AG09309 (cell line): ENCODE measurements at places on chromosomes 5 and 9.

DNA sequence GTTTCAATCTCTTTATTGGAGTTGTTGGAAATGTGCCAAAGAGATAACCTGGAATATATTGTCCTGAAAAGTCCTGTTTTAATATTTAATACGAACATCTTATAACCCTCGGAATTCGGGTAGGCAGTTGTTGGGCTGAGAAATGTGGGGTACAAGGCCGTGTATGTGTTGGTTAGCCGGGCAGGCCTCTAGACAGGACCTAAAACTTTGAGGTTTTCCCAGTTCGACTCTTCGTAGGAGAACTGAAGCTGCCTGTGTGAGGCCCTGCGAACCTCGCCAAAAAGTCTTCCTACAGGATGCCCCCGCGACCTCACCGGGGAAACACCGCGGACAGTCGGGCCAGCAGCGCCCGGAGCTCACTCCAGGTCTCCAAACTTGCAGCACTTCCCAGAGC is 583 bp upstream of the TJP2 start:
- DNase-seq: no peak

GRCh38 chr5:88688156-88688983 is 194.6 kb downstream of the MEF2C start:
- DNase-seq: no peak

DNA sequence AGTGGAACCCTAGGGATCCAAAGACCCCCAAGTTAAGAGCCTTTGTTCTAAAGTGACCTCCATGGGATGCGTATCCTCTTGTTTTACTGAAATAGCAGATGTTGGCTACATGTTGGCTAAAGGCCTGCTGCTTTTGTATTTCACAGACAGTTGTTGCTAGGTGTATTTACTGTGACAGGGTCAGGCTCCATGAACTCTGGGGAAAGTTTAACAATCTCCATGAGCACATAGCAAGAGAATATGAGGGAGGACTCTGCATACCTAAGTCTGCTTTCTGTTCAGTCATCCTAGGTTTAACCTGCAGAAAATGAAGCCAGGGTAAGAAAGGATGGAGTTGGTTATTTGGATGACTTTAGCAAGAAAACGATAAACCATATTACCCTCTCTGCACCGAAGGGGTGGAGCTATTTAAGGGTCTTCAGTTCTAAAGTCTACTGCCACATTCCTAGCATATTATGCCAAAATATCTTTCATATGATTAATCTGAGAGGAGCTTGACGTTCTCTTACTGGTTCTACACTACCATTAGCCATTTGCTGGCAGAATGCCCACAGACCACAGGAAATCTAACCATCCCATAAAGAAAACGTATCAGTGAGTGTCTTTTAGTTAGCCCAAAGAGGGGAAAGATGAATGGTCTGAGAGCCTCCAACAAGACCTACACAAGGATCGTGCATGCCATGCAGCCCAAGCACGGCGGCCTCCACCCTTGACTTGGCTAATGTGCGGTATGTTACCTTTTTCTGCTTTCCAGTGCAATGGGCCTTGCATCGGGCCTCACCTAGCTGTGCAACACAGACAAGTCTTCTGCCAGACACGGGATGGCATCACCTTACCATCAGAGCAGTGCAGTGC is 127.8 kb downstream of the SAXO1 start:
- no peak for DNase-seq

GRCh38 chr5:15383469-15383868 is 116.5 kb upstream of the FBXL7 start:
- DNase-seq: no peak

GRCh38 chr5:112637343-112637742 is 100.3 kb upstream of the APC start:
- no peak for DNase-seq

DNA sequence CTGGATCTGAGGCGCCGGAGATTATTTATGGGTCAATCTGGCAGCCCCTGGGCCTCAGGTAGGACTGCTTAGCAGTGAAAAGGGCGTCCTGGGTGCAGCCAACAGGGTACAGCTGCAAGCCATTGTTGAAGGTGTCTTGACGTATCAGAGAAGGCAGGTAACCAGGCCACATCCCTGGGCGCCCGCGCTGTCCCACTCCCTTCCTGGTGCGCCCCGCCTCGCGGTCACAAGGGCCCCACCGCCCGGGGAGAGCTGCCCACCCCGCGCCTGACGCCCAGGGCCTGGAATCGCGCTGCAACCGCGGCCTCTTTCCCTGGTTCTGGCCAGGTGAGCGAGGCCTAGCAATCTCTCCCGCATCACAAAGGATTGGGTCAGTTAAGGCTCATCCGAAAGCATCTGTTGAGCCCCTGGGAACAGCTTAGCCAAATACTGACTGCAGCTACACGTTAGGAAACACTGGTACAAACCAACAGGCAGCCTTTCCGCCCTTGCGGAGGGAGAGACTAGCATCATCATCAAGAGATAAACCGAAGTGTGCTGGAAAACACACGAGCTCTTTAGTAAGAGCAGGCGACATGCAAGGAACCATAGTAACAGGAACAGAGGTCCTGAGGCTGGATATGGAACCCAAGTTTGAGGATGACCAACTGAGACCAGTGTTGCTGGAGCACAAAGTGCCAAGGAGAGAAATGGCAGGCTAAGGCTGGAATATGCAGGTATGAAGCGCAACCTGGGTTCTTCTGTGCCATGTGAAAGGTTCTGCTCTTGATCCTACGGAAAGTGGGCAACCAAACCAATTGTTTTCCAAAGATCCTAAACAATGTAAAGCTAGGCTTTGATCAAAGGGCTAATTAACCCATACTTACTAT is 3.6 kb downstream of the RPS23 start:
- no peak for DNase-seq
